ENCODE measurements at places on chromosomes 11 and 22.
A peak's percentile ranks its signal among the peaks of the same experiment; 100 is the strongest.

- DNase-seq = no peak
Observed at GRCh38 chr11:15613251-15613650, 498.5 kb downstream of the INSC start.

GRCh38 chr22:21047035-21047661 is 1.4 kb downstream of the LRRC74B start:
- DNase-seq = no peak

DNA sequence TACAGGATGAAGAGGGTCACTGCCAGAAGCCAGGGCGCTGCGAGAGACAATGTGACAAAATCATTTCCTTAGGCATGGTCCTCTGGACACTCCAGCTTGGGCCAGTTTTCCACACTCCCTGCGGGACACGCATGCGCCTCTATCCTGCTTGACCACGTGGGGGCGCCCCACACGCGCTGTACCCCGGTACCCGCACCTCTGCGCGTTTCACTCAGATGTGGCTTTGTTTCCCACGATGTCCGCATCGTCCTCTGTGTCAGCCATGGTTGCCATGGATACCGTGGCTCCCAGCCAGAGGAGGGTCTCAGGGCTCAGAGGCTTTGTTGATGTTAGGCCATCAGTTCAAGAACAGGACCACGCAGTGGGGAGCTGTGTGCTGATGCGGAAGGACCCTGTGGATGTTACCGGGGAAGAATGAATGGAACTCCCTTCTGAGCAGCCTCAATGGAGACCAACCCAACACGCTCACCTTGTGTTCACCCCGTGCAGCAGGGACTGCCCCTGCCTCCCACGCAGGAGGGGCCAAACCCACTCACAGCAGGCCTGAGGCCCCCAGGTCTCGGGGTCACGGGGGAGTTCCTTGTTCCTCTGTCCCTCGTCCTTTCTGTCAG is 101.1 kb upstream of the SLC22A12 start:
- DNase-seq = peak; percentile 54

DNA sequence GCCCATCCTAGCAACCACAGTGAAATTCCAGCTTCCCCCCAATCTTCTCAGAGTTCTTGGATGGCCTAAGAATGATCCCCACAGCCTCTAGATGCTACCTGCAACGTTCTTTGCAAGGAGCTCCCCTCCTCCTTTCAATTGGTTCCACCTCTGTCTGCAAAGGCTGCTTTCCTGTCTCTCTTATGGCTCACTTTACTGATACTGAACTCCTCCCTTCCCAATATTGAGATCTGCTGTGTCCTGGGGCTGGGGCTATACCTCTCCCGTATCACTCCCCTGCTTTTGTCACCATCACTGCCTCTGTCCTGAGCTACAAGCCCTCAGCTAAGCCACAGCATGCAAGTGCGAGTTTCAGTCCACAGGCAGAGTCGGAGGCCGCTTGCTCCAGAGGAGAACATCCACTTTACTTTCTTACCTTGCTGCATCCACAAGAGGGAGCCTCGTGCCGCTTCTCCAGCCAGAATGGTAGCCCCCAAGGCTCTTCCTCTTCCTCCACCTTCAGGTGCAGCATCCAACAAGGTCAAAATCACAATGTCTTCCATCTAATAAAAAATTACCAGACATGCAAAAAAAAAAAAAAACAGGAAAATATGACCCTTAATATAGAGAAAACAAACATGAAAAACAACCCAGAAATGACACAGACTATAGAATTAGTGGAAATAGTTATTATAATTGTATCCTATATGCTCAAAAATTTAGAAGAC is 48.6 kb upstream of the TMEM45B start:
- peak; percentile 31 for DNase-seq

DNA sequence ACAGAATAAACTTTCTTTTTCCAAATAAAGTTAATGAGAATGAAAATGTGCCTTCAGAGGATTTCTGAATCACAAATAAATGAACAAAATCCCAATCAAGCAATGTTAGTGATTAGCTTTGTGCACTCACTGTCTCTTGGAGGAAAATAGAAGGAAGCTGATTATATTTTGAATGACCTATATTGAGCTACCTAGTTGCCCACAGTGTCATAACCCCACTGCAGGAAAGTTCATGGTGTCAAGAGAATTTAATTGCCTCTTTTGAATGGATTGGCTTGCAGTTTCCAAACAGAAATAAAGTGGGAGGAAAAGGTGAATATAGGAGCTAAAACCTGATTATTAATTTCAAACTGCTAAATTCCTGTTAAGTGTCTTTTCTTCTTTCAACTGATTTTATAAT is 515.9 kb downstream of the JRKL start:
- DNase-seq = no peak

- DNase-seq = no peak
Observed at GRCh38 chr22:21989049-21989448, 6.5 kb upstream of the TOP3B start.

- DNase-seq = no peak
Observed at GRCh38 chr11:70352100-70352499, 46.2 kb upstream of the CTTN start.

GRCh38 chr11:86144846-86145245 is 76.0 kb upstream of the PICALM start:
- peak; percentile 80 for DNase-seq

GRCh38 chr11:126917531-126918204 is 82.9 kb downstream of the KIRREL3 start:
- no peak for DNase-seq

- DNase-seq = no peak
Observed at GRCh38 chr11:77457340-77457739, 16.6 kb downstream of the PAK1 start.

GRCh38 chr11:65903068-65903481 is 2.9 kb upstream of the FOSL1 start:
- DNase-seq = no peak

DNA sequence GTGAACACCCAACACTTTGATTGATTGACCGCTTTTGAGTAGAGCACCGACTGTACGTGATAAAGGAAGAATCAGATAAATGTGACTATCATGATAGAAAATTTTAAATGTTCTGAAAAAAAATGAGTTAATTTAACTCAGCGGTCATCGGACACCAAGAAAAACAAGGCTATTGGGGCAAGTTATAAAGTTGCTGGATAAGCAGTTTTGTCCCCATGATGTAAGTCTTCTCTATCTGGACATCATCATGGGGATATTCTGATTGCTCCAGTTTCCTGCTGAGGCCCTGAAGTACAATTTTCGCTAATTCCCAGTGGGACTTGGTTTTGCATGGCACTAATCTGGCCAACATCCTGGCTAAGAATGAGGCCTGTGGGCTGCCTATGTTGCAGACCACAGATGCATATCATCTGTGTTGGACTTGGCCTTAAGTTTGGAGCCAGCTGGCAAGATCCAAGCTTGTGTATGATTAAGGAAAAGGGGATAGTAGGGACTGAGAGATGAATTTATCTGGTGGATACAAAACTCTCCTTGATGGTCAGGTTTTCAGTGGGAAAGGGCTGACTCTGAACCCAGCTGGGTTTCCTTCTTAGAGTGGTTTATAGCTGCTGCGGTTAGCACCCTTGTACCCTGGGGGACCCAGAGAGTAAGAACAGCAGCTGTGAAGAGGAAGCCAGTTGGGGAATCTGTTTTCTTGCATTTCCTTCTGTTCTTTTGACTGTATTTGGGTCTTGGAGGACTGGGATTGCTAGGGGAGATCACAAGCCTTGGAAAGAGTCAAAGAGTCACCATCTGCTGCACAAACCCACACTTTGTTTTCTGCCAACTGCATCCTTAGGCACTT is 118.3 kb downstream of the SEZ6L start:
- no peak for DNase-seq

DNA sequence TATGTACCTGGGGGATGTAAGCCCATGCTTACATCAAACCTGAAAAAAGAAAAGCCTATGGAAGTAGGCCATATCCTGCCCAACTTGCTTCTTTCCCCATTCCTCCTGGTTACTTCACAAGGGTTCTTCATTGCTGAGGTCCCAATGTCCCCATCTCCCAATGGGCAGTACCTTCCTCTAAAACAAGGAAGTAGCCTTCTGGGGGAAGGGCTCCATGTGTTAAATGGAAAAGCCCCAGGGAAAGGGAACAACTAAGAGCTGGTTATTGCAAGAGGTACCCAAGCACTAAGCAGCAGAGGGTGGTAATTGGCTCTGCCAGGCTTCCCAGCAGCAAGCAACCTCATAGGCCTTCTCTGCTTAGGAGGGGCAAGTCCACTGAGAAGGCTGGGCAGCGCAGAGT is 11.3 kb downstream of the TMEM216 start:
- DNase-seq = peak; percentile 79

GRCh38 chr11:117547195-117547850 is 219.7 kb downstream of the CEP164 start:
- no peak for DNase-seq

- no peak for DNase-seq
Observed at GRCh38 chr11:10351435-10351764, 46.5 kb downstream of the ADM start.

GRCh38 chr22:28015676-28016601 is 96.9 kb upstream of the PITPNB start:
- DNase-seq = no peak

GRCh38 chr11:96621161-96621560 is 231.3 kb downstream of the JRKL start:
- DNase-seq = no peak

GRCh38 chr11:117459123-117459978 is 131.7 kb downstream of the CEP164 start:
- no peak for DNase-seq

- DNase-seq = no peak
Observed at GRCh38 chr11:61372659-61373420, 10.7 kb downstream of the TMEM138 start.

GRCh38 chr11:114158886-114159285 is 99.4 kb downstream of the ZBTB16 start:
- no peak for DNase-seq

DNA sequence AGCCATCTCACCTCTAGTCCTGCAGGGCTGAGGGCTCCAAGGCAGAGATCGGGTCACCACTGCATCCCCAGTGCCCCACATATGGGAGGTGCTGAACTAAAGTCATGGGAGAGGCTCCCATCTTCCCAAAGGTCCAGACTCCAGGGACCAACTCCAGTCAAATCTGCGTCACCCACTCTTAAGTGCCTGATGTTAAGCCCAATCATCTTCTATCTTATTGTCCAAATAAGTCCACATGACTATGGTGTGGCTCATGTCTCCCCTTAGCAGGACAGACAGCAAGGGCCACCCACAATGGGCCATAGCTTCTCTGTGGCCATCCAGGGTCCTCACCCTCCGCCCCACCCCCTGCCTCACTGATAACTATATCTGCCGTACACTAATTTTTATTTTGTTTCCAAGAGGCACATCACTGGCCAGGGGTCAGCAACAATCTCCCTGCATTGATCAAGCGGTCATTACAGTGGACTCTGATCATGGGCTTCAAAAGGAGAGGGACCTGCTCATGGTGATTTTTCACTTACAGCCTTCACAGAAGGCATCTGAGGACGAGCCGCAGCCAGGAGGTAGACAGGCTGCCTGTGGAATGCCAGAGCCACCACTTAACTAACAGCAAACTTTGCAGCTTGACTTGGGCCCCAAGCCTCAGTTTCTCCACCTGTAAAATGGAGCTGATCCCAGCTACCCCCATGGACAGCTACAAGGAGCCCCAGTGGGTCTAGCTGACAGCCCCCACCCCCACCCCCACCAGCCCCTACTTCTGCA is 23.3 kb downstream of the MYH9 start:
- no peak for DNase-seq

- DNase-seq = peak; percentile 50
Observed at GRCh38 chr11:22976146-22976545, 115.9 kb upstream of the CCDC179 start.

GRCh38 chr11:129888451-129888850 is 6.9 kb downstream of the NFRKB start:
- no peak for DNase-seq

GRCh38 chr22:39490966-39491680 is 11.0 kb upstream of the MIEF1 start:
- no peak for DNase-seq

DNA sequence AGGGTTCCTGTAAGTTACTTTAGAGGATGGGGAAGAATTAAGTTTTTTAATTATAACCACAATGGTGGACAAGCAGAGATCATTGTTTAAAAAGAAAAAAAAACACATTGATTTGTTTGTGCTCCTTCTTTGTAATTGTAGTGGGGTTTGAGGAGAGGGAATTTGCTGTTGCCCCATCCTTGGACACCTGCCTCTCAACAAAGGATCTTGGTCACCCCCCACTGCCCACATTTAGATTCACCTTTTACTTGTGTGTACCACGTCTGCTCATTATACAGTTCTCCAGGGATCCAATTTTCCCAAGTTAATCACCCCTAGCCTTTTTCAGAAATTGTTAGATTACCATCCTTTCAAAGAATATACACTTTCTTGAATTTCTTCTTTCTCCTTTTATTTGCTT is 53.0 kb downstream of the DNAJC24 start:
- no peak for DNase-seq

DNA sequence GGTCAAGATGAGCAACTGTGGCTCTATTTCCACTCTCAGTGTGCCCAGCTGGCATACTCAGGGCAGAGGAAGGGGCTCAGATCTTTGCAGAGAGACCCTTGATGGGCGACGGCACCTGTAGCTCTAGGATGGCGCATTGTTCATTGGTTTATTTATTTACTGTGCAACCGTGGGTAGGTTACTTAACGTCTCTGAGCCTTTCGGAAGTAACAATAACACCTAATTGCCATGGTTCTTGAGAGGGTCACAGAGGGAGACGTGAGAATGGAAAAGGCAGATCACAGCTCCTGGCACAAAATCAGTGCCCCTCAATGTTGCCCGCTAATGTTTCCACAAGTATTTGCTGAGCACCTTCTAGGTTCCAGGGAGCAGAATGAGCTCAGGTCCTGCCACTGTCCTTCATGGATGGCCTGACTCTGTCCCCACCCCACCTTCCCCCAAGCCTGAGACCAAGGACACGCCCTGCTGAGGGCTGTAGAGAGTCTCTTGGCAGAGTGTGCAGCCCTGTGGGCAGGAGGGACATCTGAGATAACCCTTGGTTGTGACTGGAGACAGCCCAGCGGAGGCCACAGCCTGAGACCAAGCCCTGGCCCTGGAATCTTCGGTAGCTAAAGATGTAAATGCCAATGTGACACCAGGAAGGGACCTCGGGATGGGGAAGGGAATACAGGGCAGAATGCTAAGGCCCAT is 780 bp upstream of the ALDH3B2 start:
- no peak for DNase-seq

DNA sequence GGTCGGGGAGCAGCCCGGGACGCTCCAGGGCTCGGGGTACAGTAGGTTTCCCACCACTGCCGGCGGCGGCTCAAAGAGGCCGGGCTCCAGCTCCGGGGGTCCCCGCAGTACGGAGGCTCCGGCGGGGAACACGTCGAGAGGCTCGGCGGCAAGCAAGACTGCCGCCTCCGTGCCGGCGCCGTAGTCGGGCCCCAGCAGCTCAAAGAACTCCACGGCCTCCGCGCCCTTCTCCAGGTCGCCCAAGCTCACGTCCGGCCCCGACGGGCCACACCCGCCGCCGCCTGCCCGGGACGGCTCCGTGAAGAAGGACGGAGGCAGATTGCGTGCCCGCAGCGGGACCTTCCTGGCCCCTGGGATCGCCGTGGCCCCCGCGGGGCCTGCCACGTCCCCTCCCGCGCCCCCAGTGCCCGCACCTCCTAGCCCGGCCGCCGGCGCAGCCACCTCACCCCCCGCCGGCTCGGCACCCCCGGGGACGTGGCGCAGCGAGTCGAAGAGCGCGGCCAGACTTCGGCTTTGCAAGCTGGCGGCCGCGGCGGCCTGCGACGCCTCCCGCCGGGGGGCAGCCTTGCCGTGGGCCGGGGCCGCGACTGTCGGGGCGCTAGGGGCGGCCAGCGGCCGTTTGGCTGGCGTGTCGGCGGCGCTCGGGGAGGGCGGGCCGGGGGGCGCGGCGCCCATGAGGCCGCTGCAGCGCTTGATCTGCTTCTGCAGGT is 775 bp downstream of the FAM181B start:
- DNase-seq = no peak

GRCh38 chr11:70415191-70415590 is 16.9 kb downstream of the CTTN start:
- no peak for DNase-seq
